ENCODE measurements at places on chromosomes 3 and 15.

DNA sequence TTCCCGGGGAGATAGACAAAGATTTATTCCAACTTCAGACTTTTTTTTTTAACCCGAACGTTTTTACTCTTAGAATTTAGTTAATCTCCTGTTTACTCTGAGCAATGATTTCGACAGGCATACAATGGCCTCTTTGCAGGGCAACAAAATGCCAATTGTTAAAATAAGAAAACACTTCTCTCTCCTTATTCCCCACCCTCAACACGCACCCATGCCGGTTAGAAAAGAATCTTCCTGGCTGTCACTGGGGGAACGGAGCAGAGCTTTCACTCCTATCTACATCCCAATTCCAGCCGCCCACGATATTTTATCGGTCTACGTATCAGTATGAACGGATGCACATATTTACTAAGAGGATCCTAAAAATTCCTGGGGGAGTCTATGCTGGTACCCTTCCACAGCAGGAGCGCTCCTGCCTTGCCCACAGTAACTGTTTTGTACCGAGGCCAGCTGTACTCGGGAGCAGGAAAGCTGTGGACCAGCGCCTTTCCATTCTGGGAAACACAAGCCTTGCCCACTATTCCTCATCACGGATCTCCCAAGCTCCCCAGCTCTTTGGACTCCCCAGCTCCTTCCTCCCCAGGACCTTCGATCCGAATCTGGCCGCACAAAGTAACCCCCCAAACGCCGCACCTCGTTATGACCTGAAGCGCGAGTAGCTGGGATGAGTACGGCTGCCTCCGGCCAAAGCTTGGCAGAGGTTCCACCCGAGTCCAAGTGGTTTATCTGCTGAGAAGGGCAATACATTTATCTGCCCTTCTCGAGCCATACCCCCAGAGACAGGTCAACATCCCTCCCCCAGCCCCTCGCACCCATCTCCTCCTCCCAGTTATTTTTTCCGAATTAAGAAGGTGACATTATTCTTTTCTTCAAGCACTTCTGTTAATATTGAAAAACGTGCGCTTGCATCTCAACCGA lies 2.2 kb upstream of the FOXB1 start:
- no peak for ATAC-seq

DNA sequence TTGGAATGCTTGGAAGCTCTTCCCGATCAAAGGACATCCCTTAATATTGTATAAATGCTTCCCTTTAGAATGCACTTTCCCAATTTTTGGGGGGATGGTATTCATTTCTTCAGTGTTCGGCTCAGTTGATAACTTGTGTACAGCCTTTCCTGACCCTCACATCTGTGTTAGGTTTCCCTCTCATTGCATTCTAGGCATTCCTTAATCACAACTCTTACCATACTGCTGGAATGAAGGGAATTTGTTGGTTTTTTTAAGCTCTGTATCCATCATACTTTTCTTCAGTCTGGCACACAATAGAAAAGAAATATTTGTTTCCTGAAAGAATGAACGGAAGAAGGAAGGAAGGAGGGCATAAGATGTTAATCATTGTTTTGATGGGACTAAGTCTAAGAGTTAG lies 119.5 kb downstream of the CHST2 start:
- no peak for ATAC-seq

GRCh38 chr3:105503191-105503593 lies 136.5 kb downstream of the ALCAM start:
- ATAC-seq = no peak

GRCh38 chr3:87626546-87626945 lies 350.2 kb upstream of the POU1F1 start:
- no peak for ATAC-seq

Data from activated CD4-positive, CD25-positive, alpha-beta regulatory T cell treated with anti-CD3 and anti-CD28 coated beads, Interleukin-2, amount 50 U/mL, for 24 hours (primary cell).